Esophagus muscularis mucosa (tissue), 4 donors: ENCODE measurements at places on chromosomes 6 and 20.

DNA sequence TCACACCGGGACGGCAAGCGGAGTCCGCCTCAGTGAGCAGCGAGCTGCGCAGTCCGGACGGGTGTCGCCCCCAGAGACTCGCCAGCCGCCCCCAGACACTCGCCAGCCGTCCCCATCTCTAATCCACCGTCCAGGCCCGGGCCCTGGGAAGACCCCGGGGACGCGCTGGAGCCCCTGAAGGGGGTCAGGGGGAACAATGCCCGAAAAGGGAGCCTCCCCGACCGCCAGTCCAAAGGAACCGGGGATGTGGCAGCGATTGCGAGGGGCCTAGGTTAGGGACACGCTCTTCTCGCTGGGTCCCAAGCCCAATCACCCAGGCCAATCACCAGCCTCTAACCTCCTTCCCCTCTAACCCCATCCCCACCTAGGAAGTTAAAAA is 33.1 kb downstream of the TFAP2A start:
- DNase-seq = no peak

DNA sequence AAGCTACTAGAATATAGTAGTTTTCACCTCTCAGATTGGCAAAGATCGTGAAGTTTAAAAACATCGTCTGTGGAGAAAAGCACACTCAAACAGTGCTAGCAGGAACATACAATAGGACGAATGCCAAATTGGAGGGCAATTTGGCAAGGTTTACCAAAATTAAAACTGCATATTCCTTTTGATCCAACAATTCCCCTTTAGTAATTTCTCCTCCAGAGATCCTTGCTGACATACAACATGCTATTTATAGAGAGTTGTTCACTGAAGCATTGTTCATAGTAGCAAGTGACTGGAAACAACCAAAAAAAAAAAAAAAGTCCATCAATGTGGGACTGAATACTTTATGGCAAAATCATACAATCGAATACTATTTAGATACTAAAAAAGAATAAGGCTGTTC is 202.2 kb downstream of the ATXN1 start:
- no peak for DNase-seq

DNA sequence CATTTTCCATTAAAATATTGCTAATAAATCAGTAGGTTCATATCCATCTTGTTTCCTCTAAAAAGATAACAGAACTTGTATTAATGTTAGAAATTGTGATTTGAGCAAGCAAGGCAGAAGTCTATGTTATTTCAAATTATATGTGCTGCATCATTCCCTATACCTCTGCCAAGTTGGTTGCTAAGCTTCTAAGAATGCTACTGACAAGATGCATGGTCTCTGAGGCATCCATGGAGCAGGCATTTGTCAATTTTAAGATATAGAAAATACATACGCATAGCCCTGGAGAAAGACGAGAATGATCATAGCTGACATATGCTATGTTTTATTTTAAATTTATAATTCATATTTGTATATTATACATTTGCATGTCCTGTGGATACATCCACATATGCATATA is 168.3 kb upstream of the THEMIS start:
- DNase-seq = no peak

DNA sequence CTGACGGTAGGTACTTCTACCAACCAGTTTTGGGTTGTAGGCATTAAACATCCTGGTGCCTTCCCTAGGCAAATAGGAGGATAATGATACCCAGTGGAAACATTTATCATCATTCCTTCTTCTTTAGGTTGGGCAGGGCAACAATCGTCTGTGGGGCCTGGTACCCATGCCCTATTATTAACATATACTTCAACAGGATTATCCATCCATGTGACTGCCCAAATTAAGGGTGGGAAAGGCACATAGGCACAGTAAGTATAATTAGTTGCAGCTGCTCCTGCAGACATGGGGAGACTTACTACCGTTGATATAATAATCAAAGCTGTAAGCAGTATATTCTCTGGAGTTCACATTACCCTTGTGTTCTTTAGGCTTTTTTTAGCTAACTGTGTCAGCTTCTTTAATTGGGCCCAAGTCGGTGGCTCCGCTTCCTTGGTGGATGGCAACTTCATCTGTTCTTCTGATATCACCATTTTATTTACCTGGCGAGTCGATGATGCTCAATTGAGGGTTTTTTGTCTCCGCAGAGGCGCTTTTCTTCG is 16.8 kb downstream of the RPL7L1 start:
- DNase-seq = no peak

GRCh38 chr6:111263837-111264236 is 176.5 kb downstream of the SLC16A10 start:
- no peak for DNase-seq

- no peak for DNase-seq
Measured at GRCh38 chr6:166581091-166581511, 5.4 kb downstream of the RAMACL start.

DNA sequence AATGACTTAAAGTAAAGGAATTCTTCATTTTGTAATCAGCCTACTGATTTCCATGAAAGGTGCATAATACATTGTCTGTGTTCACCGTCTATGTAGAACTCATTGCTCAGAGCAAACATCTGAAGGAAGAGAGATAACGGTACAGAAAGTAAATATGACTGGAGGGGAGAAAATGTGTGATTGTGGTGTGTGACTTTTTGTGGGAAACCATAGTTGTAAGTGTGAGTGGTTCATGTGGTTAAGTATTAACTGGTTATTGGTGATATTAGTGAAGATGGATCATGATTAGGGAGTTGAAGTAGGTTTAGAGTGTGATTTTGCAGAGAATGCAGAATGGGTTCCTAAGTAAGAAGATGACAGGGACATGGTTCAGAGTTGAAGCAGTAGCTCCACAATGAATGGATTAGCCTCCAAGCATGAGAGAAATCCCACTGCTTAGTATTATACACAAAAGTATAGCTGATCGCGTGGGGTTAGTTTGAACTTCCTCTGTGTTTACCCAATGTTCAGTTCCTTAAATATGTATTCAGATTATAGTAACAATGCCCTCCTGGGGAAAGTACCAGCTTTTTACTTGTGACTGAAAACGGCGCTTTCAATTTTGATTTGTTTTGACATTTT is 368.9 kb downstream of the UTRN start:
- DNase-seq = no peak

DNA sequence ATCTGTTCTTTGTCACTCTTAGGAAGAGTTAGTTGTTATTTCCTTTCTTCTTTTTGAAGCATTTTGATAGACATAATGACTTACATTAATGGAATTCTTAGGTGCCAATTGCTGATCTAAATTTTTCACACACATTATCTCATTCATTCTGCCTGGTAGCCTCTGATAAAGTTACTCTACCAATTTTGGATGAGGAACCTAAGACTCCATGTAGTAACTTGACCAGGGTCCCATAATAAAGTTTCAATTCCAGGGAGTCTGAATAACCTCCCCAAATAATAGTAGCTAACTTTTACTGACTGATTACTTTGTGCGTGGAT is 73.2 kb upstream of the CITED2 start:
- DNase-seq = no peak

DNA sequence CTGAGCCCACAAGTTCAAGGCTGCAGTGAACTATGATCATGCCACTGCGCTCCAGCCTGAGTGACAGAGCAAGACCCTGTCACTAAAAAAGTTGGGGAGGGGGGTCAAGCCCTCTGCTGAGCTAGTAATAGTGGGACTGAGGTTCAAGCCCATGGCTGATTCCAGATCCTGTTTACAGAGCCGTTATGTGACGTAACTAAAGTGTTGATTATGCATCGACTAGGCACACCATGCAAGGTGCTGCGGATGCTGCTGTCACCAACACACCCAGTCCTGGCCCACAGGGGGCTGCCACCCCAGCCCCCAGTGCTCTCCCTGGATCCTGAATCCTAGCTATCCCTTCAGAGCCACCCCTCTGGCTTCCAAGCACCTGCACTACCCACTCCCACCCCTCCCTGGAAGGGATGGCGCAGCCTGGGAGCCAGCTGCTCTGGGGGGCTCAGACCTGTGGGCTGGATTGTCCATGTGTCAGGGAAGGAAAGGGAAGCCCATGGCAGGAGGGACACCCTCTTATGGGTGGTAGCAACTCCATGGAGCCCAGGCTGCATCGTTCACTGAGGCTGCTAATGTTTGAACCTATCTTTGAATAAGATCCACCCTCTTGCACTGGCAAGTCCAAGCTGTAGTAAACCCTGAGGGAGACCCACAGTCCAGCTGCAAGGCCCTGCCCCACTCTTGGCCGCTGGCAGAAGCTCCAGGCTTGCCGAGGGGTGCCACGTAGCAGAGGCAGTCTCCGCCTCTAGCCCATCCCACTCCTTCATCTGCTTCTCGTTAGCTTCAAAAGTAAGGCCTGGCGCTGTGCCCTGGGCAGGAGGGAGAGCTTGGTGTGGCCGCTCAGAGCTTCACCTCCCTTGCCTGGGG is 95.0 kb downstream of the SNX5 start:
- DNase-seq = no peak

- peak; percentile 86 for DNase-seq
Measured at GRCh38 chr20:46433051-46433450, 26.6 kb upstream of the ELMO2 start.

- DNase-seq = no peak
Measured at GRCh38 chr6:14710421-14710820, 535.4 kb upstream of the JARID2 start.

- no peak for DNase-seq
Measured at GRCh38 chr6:144411531-144412165, 126.5 kb downstream of the UTRN start.
